ENCODE measurements at places on chromosomes 4 and X. TPM values are rescaled to one million over a fixed set of nuclear protein-coding genes. Genes with fewer than 3 reads are reported as not detected.

The TMEM187 gene
- 9.0 TPM for total RNA-seq

The BTC gene
- 0.32 TPM for total RNA-seq

The CITED1 gene
- total RNA-seq, result 0.17 TPM

The ETNPPL gene
- total RNA-seq, result not detected

The RNF128 gene
- total RNA-seq, result 0.26 TPM

The ZCCHC18 gene
- total RNA-seq, result 0.64 TPM

The SH3BP2 gene
- 31.7 TPM for total RNA-seq

The SYNPO2 gene
- 69.7 TPM for total RNA-seq

Measured in LHCN-M2 (cell line).